ENCODE measurements at places on chromosomes 11 and 22.

- DNase-seq, result no peak
Observed at GRCh38 chr11:47595029-47595428, 818 bp upstream of the C1QTNF4 start.

- DNase-seq, result no peak
Observed at GRCh38 chr22:27460591-27461347, 340.8 kb downstream of the MN1 start.

DNA sequence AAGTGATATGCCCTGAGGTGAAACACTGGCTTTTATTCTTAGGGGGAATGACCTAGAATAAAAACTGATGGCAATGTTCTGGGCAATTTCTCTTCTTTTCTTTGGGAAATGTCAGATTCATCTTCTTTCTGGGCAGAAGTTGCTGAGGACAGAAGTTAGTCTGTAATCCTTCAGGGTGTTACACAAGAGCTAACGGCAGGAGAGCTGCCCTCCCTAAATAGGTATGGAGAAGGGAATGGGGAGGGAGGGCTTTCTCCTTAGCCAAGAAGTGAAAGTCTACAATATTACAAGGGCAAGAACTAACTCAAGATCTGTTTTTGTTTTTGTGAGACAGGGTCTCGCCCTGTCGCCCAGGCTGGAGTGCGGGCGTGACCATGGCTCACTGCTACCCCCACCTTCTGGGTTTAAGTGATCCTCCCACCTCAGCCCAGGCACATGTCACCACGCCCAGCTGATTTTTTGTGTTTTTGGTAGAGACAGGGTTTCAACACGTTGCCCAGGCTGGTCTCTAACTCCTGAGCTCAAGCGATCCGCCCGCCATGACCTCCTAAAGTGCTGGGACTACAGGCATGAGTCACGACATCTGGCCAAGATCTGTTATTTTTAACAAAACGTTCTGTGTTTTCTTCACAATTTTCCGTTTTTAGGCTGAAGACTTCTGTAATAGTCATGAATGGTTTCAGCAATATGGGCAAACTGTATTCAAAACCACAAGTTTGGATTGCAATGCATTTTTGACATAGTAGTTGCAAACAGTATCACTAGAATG, 7.2 kb downstream of the PIWIL4 start:
- DNase-seq, result no peak

DNA sequence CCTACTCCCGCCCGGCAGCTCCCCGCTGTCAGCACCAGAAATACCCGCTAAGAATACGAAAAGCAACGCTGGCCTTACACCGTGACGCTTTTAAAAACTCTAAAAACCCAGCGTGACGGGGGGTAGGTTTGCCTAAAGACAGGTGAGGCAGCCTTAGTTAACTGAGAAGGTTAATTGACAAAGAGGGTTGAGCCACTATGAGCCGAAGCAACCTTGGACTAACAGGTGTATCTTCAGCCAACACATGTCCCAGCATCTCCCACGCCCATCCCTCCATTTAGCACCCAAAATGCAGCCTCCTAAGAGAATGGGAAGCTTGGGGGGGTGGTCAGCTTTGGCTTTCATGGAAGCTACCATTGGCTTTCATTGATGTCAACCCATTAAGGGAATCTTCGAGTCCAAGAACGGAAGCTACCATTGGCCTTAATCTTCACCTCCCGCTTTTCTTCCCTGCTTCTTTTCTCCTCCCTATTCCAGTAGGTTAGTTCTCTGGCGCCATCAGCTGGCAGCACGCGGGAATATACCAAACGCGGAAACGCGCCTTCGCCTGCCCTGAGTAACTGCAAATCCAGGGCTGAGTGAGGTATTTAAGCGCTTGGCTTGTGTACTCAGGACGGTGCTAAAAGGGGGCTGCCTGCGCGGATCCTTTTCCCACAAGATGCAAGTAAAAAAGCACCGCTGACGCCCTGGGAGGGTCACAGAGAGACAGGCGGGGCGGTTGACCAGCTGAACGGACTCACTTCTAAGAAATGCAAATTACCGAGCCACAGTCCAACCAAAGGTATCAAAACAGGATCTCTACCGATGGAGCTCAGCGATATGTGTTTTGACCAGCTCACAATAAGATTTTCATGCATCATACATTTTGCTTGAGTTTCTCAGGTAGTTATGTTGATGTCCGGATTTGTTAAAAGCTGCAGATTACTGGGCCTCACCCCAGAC, 38.5 kb upstream of the GLYATL1 start:
- no peak for DNase-seq

DNA sequence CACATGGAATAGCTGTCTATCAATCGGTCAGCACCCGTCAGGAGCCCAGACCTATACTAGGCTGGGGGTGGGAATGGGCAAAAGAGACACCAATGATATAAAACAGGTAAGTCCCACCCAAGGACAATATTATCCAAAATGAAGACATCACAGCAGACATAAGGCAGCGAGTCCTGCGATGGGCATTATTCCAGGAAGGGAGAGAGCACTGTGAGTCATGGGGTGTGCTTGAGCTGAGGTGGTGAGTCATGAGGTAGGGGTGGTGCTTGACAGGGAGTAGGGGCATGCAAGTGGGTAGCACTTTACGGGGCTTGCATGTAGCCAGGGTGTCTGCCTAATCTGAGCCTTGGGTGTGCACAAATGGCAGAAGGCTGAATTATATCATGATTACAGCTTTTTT, 605.0 kb upstream of the CADM1 start:
- DNase-seq, result no peak

GRCh38 chr11:71311176-71311925, 59.0 kb upstream of the SHANK2 start:
- no peak for DNase-seq

DNA sequence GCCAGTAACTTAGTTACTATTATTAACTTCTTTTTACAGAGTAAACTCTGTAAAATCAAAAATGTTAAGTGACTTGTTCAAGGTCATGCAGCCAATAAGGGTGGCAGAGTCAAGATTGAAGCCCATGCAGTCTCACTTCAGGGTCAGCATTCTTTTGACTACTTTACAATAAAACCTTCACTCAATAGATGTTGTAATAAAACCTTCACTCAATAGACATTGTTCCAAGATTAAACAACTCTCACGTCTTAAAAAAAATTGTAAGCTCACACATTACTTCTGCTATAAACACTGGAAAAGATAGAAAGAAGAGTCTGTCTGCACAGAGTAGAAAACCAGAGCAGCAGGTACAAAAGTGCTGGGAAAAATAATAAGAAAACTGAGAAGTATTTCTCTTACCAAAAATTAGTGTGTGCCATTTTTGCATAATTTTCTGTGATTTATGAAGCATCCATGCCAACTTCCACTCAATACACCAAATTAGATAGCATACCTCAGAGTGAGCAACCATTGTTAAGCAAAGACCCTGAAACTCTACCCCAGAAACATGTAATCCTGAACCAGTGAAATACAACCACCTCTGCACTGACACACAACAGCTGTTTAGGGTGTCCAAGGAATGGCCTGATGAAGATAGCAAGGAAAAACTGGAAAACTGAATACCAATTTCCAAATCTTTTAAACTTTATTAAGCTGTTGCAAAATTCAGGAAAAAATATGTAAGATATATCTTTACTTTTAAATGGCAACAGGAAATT, 4.9 kb upstream of the SOX6 start:
- no peak for DNase-seq

- no peak for DNase-seq
Observed at GRCh38 chr11:13012056-13012661, 3.0 kb downstream of the RASSF10 start.

DNA sequence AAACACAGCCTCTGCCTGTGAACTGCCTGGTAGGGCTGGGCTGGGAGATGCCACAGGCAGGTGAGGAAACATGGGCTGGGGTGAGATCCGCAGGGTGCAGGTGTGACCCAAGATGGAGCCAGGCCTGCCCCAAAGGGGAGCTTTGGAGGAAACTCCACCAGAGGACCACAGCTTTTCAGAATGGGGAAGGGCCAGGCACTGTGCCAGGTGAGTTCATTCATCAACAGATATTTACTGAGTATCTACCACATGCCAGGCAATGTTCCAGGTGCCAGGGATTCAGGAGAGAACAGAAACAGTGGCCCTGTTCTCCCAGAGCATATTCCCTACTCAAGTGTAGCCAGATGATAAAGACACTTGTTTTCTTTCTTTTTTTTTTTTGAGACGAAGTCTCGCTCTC, 11.2 kb downstream of the RTN4RL2 start:
- no peak for DNase-seq

- DNase-seq, result no peak
Observed at GRCh38 chr11:118353084-118353710, 6.2 kb upstream of the UBE4A start.

- DNase-seq, result no peak
Observed at GRCh38 chr22:42281284-42281683, 10.8 kb upstream of the TCF20 start.

DNA sequence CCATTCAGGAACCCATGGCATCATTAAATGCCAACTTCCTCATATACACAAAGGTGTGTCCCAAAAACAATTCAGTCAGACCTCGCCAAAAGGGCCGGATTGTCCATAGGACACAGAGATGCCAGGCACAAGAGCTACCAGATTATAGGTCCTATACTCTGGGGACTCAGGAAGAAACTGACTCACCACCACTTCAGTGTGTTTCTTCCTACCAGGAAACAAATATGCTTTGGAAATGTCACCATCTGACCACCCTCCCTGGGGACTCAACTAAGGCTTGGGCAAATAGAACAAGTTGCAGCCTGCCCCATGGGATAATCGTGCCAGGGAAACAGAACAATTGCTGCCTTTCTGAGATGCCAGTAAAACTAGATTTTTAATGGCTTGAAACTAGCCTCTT, 11.7 kb downstream of the POU2AF3 start:
- peak; percentile 56 for DNase-seq
